ENCODE measurements at places on chromosomes 16 and 17.
A peak's percentile ranks its signal among the peaks of the same experiment; 100 is the strongest.

DNA sequence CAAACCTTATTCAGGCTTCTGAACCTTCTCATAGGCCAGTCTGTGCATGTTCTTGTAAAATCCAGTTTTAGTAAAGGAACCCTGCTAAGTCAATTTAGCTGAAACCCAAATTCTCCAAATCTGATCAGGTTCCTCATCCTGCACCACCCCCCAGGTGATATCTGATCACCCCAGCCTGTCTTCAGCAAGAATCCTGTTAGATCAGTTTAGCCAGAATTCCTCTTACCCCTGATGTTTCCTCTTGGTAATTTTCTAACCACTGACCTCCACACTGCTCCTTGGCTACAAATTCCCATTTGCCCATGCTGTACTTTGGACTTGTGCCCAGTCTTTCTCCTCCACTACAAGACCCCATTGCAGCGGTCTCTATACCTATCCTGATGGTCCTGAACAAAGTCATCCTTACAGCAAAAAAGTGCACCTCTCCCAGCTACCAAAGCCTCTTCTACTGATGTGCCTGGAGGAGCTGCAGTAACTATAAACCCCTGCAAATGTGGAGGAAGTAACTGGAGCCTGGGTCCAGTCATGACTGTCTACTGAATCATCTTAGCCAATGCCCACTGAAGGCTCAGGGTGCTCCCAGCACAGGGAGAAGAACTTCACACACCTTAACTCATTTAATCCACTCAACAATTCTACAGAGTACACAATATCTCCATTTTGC is 23.8 kb downstream of the TEX14 start:
- no peak for DNase-seq

GRCh38 chr17:40072040-40072734 is 9.4 kb downstream of the THRA start:
- DNase-seq = no peak

DNA sequence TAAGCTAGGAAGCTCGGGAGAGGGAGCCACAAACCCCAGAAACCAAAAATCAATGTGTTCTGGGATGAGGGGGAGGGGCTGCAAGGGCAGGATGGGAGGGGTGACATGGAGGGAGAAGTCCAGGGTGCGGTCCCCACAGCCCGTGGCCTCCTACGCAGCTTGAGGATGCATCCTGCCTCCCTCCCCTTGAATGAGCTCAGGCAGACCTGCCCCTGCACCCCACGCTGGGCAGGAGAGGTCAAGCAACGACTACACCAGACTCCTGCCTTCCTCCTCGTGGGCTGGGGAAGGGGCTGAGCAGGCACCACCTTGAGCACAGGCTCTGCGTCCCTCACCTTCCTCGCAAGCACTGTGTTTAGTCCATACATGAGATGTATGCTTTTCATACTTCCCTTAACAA is 3.9 kb downstream of the ANKRD13B start:
- DNase-seq = peak; percentile 33

DNA sequence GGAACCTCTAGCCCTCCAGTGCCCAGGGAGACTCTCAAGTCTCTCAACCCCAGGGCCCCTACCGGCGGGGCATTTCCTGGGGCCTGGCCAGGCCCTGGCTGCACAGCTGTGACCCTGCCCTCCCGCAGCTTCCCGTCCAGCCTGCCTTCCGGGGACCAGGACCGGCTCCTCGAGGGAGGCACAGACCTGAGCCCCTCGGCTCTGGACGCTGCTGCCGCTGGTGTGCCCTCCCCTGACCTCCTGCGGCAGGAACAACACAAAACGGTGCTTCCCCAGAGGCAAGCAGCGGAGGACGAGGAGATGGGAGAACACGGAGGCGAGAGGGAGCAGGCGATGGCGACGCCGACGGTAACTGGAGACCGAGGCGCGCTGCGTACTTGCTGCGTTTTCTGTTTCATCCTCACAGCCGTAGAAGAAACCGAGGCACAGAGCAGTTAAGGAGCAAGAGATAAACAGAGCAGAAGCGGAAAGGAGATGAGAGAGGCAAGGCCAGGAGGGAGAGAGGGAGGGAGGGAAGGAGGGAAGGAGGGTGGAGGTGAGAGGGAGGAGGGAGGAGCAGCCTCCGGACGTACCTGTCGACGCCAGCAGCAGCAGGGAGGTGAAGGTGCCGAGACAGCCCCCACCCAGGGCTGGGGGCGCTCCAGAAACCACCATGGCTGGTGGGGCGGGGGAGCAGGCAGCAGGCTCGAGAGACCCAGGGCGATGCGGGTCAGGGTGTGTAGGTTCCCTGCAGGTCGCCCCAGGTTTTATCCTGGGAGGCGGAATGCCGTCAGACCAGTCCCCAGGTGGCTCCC is at the start of gene PRSS22:
Gene PRSS22, minus strand, starts transcription at position 720 of the 794 bp plus-strand sequence. Its CDS starts 66 bp downstream, at position 654.
- peak; percentile 64 for DNase-seq

DNA sequence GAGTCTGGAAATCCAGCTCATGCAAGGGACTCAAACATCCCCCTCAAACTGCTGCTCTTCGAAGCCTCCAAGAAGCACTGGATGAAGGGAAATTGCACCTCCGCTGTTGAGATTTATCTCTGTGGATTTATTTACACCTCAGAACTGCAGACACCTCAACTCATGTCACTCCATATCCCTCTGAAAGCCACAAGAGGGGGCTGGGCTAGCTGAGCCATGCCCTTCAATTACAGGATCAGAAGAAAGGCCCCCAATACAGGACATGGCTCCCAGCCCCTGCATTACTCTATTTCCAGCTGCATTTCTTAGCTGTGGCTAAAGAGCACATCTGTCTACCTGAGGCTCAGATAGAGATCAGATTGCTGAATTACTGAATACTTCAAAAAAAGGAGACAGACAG is 103.1 kb upstream of the DYNLRB2 start:
- DNase-seq = no peak

DNA sequence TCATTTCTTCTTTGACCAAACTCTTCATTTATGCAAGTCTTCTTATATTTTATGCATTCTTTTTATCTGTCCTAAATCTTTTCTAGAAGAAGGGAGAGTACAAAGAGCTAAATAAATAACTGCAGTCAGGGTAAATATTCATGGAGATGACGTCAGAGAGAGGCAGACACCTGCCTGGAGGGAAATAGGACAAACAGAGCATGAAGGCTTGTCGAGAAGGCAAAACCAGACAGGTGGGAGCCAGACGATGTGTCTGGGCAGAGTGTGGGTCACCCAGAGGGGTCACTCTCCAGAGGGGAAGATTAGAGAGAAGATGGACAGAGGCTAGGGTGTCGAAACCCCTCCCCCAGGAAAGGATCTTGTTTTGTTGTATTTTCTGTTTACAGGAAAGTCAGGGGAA is 78.3 kb upstream of the RPL38 start:
- DNase-seq = no peak

- DNase-seq = no peak
Observed at GRCh38 chr17:48579760-48580554, 1.8 kb upstream of the HOXB4 start.

- DNase-seq = peak; percentile 58
Observed at GRCh38 chr17:38742411-38743308, 5.5 kb downstream of the PCGF2 start.

DNA sequence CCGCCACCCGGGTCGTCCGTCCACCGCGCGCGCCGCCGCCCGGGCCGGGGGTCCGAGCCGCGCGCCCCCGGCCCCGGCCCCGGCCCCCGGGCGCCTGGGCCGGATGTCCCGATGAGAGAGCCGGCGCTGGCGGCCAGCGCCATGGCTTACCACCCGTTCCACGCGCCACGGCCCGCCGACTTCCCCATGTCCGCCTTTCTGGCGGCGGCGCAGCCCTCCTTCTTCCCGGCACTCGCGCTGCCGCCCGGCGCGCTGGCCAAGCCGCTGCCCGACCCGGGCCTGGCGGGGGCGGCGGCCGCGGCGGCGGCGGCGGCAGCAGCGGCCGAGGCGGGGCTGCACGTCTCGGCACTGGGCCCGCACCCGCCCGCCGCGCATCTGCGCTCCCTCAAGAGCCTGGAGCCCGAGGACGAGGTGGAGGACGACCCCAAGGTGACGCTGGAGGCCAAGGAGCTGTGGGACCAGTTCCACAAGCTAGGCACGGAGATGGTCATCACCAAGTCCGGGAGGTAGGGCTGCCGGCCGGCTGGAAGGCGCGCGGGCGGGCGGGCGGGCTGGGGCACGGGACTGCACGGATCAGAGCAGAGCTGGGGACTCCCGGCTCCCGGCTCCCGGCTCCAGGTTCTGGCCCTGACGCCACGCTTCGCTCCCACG is 548 bp downstream of the TBX2 start:
- no peak for DNase-seq

DNA sequence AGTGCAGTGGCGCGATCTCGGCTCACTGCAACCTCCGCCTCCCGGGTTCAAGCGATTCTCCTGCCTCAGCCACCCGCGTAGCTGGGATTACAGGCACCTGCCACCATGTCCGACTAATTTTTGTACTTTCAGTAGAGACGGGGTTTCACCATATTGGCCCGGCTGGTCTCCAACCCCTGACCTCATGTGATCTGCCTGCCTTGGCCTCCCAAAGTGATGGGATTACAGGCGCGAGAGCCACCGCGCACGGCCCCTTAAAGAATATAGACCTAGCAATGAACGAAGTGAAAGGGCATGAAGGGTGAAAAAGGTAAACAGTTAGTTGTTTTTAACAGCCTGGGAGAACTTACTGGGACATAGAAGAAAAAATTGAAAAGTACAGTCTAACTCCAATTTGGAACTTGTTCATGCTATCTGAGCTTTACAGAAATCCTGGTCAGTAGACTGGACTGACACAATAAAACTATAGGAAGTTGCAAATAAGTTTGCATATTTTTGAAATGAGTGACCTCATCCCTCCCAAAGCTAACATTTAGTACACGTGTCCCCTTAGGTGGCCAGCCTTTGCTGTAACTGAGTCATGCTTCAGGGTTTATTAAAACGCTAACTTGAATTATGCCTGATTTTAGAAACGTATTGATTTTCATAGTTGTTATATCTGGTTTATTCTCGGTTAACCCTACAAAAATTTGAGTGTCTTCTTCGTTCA is 1.8 kb downstream of the COG1 start:
- DNase-seq = no peak

DNA sequence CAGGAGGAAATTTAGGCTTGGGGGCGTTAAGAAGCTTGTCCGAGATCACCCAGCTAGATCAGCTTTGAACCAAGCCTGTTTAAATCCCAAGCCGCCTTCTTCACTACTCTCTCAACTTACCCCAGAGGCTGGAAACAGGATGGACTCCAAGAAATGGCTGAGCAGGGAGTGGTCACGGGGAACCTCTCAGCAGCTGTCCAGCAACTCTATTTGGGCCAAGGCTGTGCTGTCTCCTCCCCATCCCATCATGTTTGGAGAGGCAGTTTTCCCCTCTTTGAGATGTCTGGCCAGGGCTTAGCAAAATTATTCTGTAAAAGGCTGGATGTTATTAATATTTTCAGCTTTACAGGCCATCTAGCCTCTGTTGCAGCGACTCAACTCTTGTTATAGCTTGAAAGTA is 305.7 kb downstream of the RBFOX1 start:
- DNase-seq = no peak

DNA sequence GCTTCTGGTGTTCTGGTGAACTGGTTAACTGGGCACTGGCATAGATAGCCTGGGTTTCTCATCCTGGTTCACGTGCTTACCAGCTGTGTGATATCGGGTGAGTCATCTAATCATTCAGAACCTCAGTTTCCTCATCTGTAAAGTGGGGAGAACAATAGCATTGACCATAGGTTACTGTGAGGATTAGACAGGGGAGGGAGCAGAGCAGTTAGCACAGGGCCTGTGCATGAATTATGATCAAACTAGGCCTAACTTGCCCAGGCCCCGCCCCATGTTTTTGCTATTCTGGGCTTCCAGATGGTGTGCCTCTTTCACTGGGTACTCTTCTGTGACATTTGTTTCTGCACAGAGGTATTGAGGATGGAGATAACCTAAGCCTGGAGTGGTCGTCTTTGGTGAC is 4.6 kb upstream of the KLHL36 start:
- no peak for DNase-seq

GRCh38 chr17:75785016-75785890 is 647 bp downstream of the UNK start:
- peak; percentile 87 for DNase-seq

- DNase-seq = peak; percentile 91
Observed at GRCh38 chr17:77772461-77772897, 186.0 kb upstream of the TNRC6C start.

- peak; percentile 93 for DNase-seq
Observed at GRCh38 chr16:50681021-50681885, at the start of gene SNX20. SNX20 (minus strand) TSS chr16:50681312; CDS start chr16:50677526, 3,786 bp downstream.

DNA sequence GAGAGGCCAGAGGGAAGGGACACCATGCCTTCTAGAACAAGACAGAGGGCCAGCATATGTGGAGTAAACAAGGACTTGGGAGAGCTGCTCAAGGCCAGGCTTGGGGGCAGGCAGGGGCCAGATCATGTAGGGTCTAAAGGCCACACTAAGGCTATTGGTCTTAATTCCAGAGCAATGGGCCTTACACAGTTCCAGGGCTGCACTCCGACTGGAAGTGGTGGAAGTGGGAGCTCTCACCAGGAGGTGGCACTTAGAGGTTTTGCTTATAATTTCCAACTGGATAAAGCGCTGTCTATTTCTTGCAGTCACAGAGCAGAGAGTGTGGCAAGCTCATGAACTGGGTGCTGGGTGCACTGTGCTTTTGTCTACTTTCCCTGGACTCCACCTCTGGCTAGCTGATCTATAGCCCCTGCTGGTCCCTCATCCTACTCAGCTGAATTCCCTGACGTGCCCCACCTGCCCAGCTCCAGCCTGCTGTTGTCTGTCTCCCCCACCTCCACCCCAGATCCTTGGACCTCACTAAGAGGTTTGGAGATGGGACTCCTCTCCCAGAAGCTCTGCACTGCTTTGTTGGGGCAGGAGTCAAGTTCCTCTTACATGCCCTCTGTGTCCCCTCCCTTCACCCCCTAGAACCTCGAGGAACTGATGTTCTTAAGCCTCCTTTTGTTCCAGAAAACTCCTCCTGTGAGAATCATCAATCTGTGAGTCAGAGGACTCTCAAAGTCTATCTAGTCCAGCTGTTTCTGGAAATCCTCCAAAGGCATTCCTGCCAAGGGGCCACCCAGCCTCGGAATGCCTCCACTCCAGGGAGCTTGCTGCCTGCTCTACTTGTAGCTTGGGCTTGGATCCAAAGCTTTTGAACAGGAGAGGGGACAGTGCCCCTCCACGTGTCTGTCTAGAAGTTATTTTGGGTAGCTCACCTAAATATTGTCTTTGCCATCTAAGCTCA is 48.1 kb upstream of the KSR1 start:
- DNase-seq = no peak

GRCh38 chr17:64230791-64231408 is 32.2 kb downstream of the TEX2 start:
- no peak for DNase-seq

GRCh38 chr17:29588017-29588561 is 1.4 kb downstream of the GIT1 start:
- DNase-seq = no peak

GRCh38 chr16:1144476-1145382 is 8.2 kb upstream of the CACNA1H start:
- DNase-seq = no peak

- DNase-seq = no peak
Observed at GRCh38 chr17:50542795-50543774, 3.9 kb upstream of the SPATA20 start.

Measured in spleen (tissue), 13 donors.